Myocyte (in vitro differentiated cells): ENCODE measurements at places on chromosomes 4 and X.
A peak's percentile ranks its signal among the peaks of the same experiment; 100 is the strongest.

- no peak for DNase-seq
These were observed 163.7 kb upstream of the SPANXC start for GRCh38 chrX:141405853-141406492.

DNA sequence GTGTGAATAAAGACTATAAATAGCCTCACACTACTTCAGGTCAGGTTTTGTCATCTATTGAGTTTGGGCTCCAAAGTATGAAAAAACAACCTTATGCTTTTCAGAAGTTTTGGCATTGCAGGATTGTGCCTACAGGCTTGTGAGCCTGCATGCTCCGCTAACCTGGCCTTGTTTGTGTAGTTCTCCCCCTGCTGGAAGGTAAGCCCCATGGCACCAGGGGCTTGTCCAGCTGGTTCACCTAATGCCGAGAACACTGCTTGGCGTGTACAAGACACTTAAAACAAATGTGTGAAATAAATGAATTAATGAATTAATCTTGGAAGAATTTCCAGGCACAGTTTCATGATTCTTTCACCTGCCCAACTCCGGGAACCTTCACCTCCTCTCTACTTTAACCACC, 1.8 kb upstream of the HSD17B10 start:
- DNase-seq, result peak; percentile 53

- peak; percentile 31 for DNase-seq
These were observed 89.4 kb downstream of the IRF2 start for GRCh38 chr4:184384810-184385557.

DNA sequence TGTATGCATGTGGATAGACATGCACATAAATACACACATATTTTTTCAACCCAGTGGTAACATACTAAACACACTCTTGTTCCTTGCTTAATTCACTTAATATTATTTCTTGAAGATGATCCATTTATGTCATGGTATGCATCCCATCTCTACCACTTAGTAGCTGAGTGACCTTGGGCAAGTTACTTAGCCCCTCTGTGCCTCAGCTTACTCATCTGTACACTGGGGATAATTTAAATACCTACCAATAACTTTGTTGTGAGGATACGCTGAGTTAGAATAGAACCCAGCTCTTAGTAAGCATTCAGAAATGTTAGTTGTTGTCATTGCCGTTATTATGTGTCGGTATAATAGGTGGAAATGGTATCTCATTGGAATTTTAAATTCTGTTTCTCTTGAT, 41.4 kb downstream of the FAM114A1 start:
- no peak for DNase-seq

- DNase-seq, result no peak
These were observed 8.3 kb downstream of the SPATA18 start for GRCh38 chr4:52059372-52059771.

GRCh38 chr4:97998203-97998602, 145.1 kb downstream of the STPG2 start:
- DNase-seq, result no peak
